ENCODE measurements at places on chromosomes 2 and 18.

- DNase-seq = peak; percentile 22
These were observed 7.0 kb downstream of the CTIF start for GRCh38 chr18:48545757-48546321.

- DNase-seq = no peak
These were observed 119.1 kb upstream of the PELI1 start for GRCh38 chr2:64263315-64263714.

GRCh38 chr18:79469309-79469708 is 73.6 kb downstream of the NFATC1 start:
- DNase-seq = no peak

DNA sequence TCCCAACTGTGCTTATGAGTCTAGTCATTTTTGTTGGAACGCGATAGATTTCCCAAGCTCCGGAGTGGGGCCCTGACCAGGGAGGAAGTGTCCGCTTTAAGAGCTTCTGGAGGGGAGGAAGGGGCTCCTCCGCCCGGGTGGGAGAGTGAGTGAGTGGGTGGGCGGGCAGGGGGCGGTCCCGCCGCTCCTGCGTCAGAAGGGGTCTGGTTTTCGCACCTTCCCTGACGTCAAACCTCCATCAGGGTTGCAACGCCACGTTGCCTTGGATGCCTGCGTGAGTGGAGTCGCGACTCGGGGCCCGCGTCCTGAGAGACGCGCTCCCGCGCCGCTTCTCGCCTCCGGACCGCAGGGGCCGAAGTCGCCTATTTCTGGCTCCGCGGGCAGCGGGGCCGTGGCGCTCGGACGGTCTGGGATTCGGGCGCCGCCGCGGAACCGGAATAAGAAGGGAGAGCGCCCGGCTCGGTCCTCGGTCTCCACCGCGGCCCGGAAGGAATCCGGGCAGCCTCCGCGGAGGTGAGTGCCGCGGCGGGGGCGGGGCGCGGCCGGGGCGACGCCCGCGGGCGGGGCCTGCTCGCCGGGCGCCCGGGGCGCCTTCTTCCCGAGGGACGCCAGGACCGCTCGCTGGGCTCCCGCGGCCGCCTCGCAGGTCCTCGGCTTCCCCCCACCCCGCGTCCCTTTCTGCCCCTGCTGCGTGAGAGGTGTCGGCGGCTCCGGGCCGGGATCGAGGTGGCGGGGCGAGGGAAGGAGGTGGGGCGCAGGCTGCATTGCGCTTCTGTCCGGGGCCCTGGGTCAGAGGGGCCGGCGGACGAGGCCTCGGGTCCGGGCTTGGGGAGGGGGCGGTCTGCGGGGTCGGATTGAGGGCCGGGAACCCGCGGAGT is at the start of gene ZDBF2:
ZDBF2 (plus strand) TSS at position 230 of the 878 bp plus-strand sequence. CDS start 7,187 bp downstream, outside the sequence.
- DNase-seq = peak; percentile 33

DNA sequence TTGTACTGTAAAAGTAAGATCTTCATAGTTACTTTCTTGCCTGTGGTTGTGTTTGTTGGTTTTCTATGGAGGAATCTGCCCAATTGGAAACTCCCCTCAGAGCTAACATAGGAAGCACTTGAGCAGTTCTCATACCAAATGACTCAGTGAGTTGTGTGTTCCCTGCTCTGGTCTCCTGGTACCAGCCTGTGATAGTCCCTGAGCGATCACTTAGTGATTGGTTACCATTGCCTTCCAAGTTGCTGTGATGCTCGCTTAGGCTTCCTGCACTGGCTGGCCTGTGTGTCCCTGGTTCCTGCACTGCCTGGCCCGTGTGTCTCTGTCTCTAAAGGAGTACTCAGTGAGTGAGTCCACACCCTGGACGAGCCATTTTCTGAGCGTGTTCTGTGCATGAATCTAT is 133.0 kb downstream of the MAP4K4 start:
- peak; percentile 87 for DNase-seq

DNA sequence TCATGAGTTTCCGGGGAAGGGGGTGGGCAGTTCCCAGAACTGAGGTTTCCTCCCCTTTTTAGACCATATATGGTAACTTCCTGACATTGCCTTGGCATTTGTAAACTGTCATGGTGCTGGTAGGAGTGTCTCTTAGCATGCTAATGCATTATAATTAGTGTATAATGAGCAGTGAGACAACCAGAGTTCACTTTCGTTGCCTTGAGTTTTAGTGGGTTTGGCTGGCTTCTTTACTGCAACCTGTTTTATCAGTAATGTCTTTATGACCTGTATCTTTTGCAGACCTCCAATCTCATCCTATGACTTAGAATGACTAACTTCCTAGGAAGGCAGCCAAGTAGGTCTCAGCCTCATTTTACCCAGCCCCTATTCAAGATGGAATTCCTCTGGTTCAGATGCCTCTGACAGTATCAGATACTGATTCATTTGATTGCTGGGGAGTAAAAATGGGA is 447.3 kb downstream of the XIRP2 start:
- DNase-seq = peak; percentile 16

GRCh38 chr2:96899413-96899741 is 29.5 kb upstream of the SEMA4C start:
- DNase-seq = no peak

- no peak for DNase-seq
These were observed 96.7 kb upstream of the SIX3 start for GRCh38 chr2:44844651-44845270.

DNA sequence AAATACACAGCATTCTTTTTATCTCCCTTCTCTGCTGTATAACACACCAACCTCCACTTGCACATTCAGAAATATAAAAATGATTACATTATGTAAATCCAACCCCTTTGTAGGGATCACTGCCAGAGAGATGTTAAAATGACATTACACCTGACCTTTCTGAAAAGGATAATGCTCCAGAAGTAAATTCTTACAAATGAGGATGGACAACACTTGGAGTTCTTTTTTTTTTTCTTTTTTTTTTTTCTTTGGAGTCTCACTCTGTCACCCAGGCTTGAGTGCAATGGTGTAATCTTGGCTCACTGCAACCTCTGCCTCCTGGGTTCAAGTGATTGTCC is 20.3 kb upstream of the AGFG1 start:
- no peak for DNase-seq

DNA sequence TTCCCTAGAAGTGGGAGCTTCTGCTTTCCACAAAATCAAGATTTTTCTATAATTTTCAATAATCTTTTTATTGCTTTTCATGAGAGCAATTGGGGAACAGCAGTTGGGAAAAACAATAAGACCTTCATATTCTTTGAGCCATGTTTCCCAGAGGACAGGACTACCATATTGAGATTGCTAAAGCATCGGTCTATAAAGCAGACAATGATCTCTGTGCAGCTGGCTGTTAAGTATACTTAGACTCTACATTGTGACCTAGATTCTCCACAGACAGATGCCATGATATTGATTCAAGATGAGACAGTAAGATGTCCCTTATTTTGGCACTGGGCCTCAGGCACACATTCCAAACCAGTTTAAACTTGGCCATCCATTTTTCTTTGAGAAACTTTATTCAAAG is 1178.7 kb downstream of the SUCLG1 start:
- no peak for DNase-seq

GRCh38 chr2:73089270-73090030 is 17.9 kb upstream of the SFXN5 start:
- peak; percentile 93 for DNase-seq

DNA sequence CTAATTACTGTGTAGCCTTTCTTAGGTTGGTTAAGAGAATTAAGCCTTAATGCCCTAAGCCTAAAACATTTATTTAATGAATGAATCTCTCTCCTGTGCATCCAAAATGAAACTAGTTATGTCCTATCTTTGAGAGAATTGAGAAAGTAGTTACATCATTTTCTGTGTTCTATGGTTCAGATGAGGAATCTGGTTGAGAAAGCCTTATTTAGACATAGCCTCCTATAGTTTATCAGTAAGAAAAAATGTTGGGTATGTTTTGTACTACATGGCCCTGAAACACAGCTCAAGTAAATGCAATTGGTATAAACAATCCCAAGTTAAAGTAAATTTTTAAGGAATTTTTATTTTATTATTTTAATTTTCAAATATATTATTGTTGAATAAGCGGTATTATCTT is 25.9 kb upstream of the RAMP1 start:
- DNase-seq = no peak

DNA sequence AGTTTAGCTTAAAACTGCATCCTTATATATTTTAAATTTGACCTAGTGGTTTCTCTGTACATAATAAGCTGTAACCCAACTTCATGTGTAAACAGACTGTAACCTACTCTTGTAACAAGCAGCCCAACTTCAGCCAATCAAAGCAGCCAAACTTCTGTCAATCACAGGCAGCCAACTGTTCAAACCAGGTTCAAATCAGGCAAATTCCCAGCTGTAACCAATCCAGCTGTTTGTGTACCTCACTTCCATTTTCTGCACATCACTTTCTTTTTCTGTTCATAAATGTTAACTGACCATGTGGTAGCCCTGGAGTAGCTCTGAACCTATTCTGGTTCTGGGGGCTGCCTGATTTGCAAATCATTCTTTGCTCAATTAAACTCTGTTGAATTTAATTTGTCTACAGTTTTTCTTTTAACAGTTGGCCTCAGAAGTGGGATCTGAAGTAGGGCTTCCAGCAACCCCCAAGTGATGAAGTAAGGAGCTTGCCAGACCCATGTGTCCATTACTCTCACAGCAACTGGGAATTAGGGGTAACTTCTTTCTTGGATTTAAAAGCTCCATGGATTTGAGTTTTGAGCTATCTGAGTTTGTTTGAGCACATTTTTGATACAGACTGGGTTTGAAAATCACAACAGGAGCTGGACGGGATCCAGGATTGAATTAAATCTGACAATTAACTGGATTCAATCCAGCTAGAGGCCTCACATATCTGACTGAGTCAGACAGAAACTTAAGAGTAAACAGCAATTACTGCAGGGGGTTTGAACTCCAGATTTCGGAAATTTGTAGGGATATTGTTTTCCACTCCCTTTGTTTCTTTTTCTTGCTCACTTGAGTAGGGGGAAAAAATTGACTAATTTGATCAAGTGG is 1569.7 kb upstream of the SLC39A10 start:
- DNase-seq = no peak

GRCh38 chr2:240436683-240437550 is 1.5 kb downstream of the GPC1 start:
- no peak for DNase-seq

DNA sequence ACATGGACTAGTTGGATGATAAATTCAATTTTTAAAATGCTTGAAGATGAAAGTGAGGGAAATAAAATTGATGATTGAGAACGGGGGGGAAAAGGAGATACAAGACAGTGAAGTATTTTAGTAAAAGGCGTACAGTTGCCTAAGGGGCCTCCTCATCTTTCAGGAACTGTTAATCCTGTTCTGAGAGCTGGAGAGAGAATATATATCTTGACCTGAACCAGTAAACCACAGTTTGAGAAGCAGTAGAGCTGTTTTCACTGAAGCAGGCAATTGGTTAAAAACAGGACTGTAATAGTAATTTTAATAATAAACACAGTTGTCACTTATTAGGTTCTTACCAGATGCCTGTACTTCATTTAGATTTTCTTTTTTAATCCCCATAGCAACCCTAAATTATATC is 137.5 kb downstream of the MAP3K20 start:
- DNase-seq = no peak

DNA sequence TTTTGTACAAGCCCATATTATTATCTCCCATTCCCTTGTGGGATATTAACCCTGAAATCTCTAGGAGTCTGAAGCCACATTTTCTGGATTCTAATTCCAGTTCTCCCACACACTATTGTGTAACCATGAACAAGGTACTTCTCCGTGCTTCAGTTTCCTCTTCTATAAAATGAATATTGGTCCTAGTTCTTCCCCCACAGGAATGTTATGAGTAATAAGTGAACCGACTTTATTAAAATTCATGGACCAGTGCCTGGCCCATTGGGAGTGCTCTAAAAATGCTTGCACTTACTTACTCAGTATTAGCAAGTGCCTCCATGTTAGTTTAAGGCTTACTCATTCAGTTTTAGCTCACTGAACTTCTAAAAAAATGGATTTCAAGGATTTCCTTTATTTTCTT is 1.4 kb upstream of the ACMSD start:
- DNase-seq = peak; percentile 97

DNA sequence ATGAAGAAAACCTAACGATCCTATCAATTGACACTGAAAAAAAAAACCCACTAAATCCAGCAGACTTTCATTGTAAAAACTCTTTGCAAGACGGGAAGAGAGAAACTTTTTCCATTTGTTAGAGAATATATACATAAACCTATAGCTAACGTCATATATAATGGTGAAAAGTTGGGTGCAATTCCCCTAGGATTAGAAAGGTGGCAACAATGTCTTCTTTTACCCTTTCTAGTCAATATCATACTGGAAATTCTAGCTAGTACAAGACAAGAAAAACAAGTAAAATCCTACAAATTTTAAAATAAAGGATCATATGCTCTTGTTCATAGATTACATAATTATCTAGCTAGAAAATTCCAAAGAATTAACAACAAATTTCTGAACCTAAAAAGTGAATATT is 1596.5 kb upstream of the LRRTM1 start:
- no peak for DNase-seq

- no peak for DNase-seq
These were observed 467.2 kb downstream of the SPAG16 start for GRCh38 chr2:213751446-213751845.

DNA sequence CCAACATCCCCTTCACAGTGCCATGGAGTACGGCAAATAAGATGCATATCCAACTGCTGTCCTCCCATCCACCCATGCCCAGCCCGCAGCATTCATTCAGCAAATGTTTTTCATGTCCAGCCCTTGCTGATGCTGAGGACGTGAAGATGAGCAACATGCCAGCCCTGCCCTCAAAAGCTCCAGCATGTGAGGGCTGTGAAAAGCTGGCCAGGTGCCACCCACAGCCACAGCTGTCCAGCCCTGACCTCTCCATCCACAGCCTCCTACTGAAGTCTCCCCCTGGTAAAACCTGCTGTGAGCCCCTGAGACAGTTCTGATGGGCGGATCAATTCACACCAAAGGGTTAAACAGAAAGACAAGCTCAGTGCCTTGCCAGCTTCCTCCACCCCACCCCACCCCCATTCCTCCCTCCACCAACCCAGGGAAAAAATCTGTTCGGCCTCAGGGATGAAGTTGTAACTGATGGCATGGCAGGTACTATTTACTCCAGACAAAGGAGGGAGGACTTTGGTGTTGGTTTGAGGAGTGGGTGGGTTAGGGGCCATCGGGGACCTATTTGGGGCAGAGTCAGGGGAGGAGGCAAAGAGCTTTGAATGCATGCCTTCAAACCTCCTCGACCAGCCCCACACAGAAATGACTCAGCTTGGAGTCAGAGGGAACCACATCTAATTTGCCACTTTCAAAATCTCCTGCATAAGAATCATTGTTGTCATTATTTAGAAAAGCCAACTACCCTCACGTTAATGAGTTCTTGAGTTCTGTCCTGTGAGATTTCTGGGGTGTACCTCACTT is 4.3 kb downstream of the ZBTB7C start:
- peak; percentile 22 for DNase-seq

All from kidney glomerular epithelial cell (primary cell).